ENCODE measurements at places on chromosomes 4 and X. TPM values are rescaled to one million over a fixed set of nuclear protein-coding genes. Genes with fewer than 3 reads are reported as not detected.

DNA sequence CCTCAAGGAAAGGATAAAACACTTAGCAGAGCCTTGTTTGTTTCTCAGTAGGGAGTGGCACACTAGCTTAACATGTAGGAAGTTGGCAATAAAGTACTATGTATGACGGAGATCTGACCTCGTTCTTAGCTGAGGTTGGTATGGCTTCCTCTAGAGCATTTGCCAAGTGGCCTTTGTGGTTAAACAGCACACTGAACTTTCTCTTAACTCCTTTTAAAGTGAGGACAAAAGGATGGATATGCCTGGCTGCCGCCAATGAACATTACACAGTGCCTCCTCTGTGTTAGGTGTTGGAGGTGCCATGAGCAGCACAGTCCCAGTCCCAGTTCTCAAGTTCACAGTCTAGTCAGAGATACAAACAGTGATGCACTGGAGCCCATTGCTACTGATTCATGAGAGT is 54.4 kb downstream of the VGLL1 start:
- no peak overlapping the region for H3K4me3 ChIP-seq
- DNase-seq: no peak
- no peaks in the 10 kb centered on the region for H3K4me1 ChIP-seq
- no peaks in the 10 kb centered on the region for H3K36me3 ChIP-seq
- H3K27ac ChIP-seq: no peak overlapping the region

DNA sequence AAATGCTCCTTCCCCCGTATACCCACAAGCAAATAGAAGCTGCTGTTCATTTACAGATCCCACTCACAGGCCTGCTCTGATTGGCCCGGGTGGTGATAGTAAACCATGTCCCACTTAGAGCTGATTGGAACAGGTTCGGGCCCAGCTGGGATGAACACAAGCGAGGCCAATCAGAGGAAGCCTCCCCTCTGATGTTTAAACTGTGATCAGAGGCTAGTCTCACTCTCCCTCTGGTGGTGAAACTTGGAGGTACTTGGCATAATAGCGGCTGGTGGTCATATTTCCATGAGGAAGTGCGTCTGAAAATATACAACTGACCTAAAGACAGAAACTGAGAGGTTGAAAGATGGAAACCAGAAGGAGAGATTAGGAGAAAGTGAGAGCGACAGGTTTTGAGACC is 51.5 kb upstream of the TRPC3 start:
- no peak overlapping the region for H3K4me3 ChIP-seq
- no peak overlapping the region for H3K27ac ChIP-seq
- H3K36me3 ChIP-seq: no peaks in the 10 kb centered on the region
- DNase-seq: peak; percentile 66
- H3K27me3 ChIP-seq: no peaks in the 10 kb centered on the region

GRCh38 chrX:65601126-65601525 is 66.3 kb upstream of the MSN start:
- no peaks in the 10 kb centered on the region for H3K27me3 ChIP-seq
- H3K27ac ChIP-seq: peak overlapping the region; percentile 90
- no peaks in the 10 kb centered on the region for H3K36me3 ChIP-seq
- peaks cover 4% of the 10 kb centered on the region for H3K4me1 ChIP-seq

DNA sequence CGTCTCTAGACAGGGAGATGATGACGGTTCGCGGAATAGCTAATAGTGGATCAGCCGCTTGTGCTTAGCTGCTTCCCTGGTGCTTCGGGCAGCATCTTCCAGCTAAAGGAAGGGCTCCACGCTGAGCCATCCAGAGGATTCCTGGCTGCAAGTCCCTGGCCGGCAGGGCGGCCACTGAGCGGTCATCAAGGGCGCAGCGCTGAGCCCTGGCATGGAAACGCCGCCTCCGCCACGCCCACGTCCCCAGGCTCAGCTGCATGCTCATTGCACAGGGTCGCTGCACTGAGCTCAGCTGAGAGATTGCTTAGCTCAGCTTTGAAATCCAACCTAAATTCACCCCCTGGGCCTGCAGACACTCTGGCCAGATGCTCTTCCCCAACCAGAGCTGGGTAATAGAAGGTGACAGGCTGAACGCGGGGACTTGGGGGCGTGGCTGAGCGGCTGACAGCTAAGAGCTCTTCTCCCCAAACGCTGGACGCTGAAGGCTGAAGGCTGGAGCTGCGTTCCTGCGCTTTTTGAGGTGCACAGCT is 118.2 kb upstream of the KIT start:
- H3K27ac ChIP-seq: no peak overlapping the region
- H3K27me3 ChIP-seq: no peaks in the 10 kb centered on the region

- H3K36me3 ChIP-seq: no peaks in the 10 kb centered on the region
- DNase-seq: no peak
- no peaks in the 10 kb centered on the region for H3K27me3 ChIP-seq
- no peak overlapping the region for H3K27ac ChIP-seq
Measured at GRCh38 chrX:110120025-110120424, 117.1 kb downstream of the TMEM164 start.

- no peaks in the 10 kb centered on the region for H3K36me3 ChIP-seq
- no peaks in the 10 kb centered on the region for H3K4me1 ChIP-seq
- no peaks in the 10 kb centered on the region for H3K27me3 ChIP-seq
- no peak overlapping the region for H3K27ac ChIP-seq
- no peak overlapping the region for H3K4me3 ChIP-seq
Measured at GRCh38 chr4:83932750-83933391, 397.0 kb downstream of the GPAT3 start.

DNA sequence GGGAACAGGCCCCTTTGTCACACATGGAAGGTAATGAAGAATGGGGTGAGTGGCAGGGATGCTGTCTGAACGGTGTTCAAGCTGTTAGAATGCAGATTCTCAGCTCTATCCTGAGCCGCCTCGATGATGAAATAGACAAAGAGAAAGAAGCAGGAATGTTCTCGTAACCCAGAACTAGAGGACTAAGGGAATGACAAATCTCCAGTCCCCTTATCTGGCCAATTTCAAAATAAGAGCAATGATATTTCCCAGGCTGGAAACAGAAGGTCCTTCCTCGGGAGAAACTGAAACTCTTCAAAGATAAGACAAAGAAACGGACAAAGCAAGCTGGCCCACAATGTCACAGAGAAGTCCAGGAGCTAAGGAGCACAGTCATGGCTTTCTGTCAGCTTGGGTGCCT is 29.5 kb upstream of the MTNR1A start:
- H3K27me3 ChIP-seq: no peaks in the 10 kb centered on the region
- no peaks in the 10 kb centered on the region for H3K36me3 ChIP-seq
- H3K4me1 ChIP-seq: no peaks in the 10 kb centered on the region
- H3K4me3 ChIP-seq: no peak overlapping the region
- H3K27ac ChIP-seq: no peak overlapping the region

GRCh38 chr4:87330761-87331160 is 8.1 kb upstream of the HSD17B13 start:
- H3K27ac ChIP-seq: no peak overlapping the region
- DNase-seq: no peak

DNA sequence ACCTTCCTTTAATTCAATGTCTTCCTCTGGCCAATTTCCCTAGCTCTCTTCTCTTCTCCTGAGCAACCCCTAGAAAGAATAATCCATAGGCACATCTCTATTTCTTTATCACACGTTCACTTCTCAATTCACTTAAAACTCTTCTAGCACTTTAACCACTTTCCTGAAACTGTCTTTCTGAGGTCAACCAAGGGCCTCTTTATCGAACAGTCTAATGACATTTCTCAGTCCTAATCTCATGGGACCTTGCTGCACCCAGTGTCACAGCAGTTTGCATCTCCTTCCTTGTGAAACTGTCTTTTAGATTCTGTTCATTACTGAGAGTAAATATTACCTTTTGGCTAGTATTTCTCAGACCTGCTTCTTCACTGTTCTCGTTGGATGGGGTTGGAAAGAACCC is 285.3 kb upstream of the RASGEF1B start:
- DNase-seq: no peak
- no peaks in the 10 kb centered on the region for H3K4me1 ChIP-seq
- H3K4me3 ChIP-seq: no peak overlapping the region
- H3K27me3 ChIP-seq: no peaks in the 10 kb centered on the region

The ASB12 gene
- total RNA-seq: 0.31 TPM

The HPGD gene
- total RNA-seq: 2.1 TPM

The LINC00632 gene
- total RNA-seq: 10.2 TPM

The FGF13 gene
- total RNA-seq: 6.3 TPM

The SERTM2 gene
- not detected for total RNA-seq

The MAGEA8 gene
- total RNA-seq: 1.1 TPM

The SCML1 gene
- 112 TPM for total RNA-seq

The MAGEB17 gene
- total RNA-seq: 4.1 TPM

The TMPRSS11D gene
- total RNA-seq: not detected
